ENCODE measurements at places on chromosomes 7 and 10. TPM values are rescaled to one million over a fixed set of nuclear protein-coding genes. Genes with fewer than 3 reads are reported as not detected.
A peak's percentile ranks its signal among the peaks of the same experiment; 100 is the strongest.

DNA sequence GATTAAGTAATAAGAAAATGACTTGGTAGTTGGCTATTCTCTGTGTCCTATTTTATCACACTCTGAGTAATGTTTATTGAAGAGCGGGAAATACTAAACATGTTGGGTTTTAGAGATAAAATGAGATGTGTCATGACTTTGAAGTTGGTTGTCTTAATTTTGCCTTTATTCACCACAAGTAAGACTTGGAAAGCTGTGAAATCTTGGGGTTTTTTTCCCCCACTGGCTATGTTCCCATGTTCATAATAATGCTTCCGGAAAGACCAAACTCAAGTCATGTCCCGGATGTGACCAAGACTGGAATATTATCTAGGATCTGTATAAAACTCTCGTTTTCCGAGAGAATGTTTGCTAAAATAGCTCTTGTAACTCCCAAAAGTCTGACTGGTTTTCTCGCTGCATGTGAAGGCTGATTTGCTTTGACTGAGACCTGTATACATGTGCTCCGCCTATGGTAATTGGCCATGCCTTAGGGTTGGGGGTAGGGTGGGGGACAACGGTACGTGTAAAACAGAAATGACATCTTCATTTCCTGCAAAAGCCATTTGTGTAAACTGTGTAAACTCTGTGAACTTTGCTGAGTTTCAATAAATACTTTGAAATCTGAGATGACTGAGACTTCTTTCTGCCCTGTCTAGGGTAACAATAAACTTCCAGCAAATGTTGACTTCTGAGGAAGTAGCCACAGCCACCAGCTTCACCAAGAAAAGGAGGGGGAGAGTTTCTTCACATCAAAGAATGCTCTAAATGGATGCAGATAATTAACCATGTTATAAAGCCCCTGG lies 169.6 kb downstream of the ZNF365 start:
- DNase-seq: no peak

- DNase-seq: no peak
These were observed 293.8 kb downstream of the PHTF2 start for GRCh38 chr7:78092331-78092730.

The TNS3 gene
- total RNA-seq: 5.9 TPM

- no peak for DNase-seq
These were observed 25.9 kb downstream of the VAX1 start for GRCh38 chr10:117112220-117112619.

The TMEM229A gene
- total RNA-seq: not detected

The PDE6C gene
- total RNA-seq: not detected

The FAM241B gene
- total RNA-seq: 1.0 TPM

The AKR1B15 gene
- total RNA-seq: 0.24 TPM

The BAIAP2L1 gene
- 2.2 TPM for total RNA-seq

The MRLN gene
- 0.47 TPM for total RNA-seq

GRCh38 chr10:7666253-7667023 lies at the start of gene ITIH5:
Gene ITIH5, minus strand, starts transcription at chr10:7666966. Its CDS starts 74 bp downstream, at chr10:7666892.
- DNase-seq: no peak

The RELN gene
- total RNA-seq: 0.28 TPM

GRCh38 chr10:96612055-96612830 lies 25.4 kb upstream of the TM9SF3 start:
- no peak for DNase-seq

GRCh38 chr7:81526971-81527370 lies 242.9 kb downstream of the HGF start:
- no peak for DNase-seq

GRCh38 chr7:7857143-7857583 lies 111.4 kb upstream of the GLCCI1 start:
- no peak for DNase-seq

- DNase-seq: no peak
These were observed 40.5 kb upstream of the PRKAR1B start for GRCh38 chr7:767580-767940.

DNA sequence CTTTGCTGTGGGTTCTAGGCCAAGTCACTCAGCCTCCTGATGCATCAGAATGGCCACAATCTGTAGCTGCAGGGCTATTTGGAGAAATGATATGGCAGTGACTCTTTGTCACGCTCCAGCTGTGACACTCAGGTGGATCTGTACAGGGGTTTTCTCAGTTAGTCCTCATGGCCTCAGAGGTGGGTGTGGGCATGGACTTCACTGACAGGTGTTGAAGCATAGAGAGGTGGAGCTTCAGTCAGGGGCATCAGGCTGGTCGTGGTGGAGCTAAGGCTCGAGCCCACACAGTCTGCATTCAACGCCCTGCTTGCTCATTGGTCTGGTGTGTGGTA lies 21.2 kb downstream of the PALD1 start:
- DNase-seq: no peak

The FZD1 gene
- total RNA-seq: 1.4 TPM

DNA sequence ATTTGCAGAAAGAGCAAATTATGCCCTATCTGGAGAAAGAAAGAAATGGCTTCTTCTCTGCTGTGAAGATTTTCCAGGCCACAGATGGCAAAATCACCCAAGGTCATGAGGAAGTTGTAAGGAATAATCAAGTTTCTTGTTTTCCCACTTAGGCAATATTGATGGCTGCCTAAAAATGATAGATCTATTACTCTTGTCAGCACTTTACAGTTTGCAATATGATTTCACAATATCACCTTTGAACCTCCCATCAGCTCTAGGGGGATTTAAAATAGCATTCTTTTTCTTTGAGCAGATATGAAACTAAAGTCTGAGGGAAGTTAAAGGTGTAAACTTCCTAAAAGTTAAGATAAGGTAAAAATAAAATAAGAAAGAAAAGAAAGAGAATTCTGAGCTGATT lies 6.7 kb downstream of the NPSR1 start:
- no peak for DNase-seq

DNA sequence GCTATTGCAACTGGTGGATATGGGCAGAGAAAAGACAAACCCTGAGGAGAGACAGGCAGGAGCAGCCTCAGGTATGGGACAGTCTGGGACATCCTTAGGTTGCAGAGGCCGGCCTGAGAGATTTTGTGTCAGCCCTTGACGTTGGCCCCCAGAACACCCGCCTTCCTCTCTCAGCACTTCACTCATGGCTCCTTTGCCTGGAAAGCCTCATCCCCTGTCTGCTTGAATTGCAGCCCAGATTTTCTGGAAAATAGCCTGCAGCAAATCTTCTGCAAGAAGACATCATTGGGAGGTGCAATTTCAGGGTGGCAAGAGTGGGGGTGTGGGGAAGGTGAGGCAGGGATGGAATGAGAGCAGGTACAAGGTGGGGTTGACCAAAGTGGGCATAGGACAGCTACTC lies 2.2 kb upstream of the FRMD4A start:
- no peak for DNase-seq

The EBF3 gene
- 1.5 TPM for total RNA-seq

GRCh38 chr7:127650847-127651555 lies 993 bp upstream of the SND1 start:
- peak; percentile 7 for DNase-seq

The H2BK1 gene
- not detected for total RNA-seq

GRCh38 chr10:123139521-123140163 lies 3.9 kb downstream of the HMX3 start:
- DNase-seq: no peak

DNA sequence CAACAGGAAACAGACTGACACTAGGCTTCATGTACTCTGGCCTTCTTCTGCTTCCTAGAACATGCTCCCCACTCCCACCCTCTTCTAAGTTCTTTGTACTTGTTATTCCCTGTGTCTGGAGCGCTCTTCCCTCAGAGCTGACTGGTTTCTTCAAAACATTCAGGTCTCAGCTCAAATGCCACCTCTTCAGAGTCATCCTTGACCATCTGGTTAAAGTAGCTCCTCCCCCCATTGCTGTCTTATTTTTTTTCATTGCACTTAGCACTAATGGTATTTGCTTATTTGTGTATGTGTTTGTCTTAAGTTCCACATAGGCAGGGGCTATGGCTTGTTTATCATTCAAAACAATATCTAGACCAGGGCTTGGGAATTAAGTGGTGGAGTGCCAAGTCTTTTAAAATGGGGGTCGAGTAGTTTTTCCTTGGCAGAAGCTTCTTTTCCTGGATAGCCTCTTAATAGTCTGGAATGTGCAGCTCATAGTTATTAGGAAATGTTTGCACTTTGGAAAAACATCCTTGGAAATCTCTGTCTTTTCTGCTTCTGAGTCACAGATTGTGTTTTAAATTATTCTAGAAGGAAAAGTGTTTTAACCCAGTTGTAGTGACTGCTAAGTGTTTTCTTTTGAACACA lies 60.0 kb downstream of the RALA start:
- DNase-seq: no peak

DNA sequence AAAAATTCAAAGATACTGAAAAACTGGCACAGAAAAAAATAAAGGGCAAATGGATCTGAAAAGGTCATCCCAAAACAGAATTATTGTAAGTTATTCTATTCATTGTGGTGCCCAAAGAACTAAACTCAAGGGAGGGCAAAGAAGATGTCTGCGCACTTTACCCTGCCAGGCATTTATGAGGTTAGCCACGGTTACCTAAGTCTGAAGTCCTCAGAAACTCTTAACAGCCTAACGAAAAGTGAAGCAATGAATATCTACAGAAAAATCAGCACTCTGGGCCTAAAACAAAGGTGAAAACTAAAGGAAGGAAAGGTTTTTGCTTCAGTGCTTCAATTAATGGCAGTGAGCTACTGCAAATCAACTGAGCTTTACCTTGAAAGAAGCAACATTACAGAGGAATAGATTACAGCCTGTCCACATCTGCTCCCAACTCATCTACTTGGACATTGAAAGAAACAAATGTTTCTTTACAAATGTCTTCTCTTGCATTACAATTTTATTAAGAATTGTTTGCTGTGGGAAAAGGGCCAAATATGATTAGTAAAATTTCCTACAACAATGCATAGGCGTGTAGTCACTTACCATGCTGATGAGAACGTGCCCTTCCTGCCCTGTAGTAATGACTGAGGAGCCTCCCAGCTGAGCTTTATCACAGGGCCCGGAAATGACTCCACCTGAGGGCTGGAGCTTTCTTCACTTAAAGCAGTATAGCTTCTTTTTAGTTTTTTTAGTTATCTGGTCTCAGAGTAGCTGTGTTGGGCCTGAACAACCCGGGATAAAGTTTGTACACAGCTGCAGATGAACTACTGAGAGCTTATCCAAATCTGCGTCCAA lies at the start of gene TUBAL3:
Gene TUBAL3, minus strand, starts transcription at position 621 of the 834 bp plus-strand sequence. Its CDS starts 36 bp downstream, at position 585.
- no peak for DNase-seq

DNA sequence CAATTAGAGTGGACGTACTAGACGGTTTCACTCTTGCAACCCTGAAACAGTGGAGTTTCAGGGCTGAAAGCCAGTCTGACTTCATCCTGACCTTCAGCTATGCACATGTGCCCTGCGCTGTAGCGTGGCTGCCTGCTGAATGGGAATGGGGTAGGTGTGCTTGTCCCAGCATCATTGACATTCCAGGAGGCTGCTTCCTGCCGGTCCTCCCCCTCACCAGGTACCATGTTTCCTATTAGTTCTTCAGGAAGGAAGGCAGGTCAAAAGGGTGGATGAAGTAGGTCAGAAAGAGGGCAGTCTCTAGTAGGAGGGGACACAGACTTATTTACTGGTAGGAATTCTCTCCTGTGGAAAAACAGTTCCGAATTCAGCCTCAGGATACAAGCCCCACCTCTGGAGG lies 551.8 kb upstream of the GALNT17 start:
- DNase-seq: no peak

DNA sequence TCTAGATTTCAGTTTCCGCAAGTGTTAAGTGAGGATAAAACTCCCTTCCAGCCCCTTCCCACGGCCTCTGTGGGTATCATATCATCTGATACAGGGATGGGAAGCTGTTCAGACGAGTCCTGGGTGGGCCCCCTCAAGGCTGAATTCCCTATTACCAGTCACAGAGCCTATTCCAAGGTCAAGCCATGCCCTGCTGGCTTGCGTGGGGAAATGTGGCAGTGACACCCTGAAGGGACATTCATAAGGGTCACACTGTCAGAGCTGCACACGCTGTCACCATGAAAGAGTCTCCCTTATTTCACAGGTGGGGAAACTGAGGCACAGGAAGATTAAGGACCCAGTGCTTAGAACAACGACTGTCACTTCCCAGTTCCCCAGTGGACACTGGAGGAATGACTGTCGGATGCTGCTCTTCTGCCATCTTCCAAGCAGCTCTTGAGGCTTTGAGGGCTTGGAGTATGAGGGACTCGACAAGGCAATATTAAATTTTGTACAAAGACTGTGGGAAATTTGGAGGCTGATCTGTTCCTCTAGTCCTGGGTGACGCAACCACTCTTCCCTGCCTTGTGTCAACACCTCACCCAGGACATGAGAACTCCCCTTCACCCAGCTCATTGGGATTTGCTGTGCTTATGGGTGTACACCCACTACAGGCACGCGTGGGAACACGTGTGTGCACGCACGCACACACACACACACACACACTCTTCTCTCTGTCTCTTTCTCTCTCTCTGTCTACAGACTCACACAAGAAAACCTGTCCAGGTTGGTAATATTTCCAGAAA lies 386.0 kb downstream of the RPS24 start:
- DNase-seq: no peak

The FANK1 gene
- total RNA-seq: 2.5 TPM

The C10orf90 gene
- 0.38 TPM for total RNA-seq

The FOXI2 gene
- total RNA-seq: 0.05 TPM

GRCh38 chr10:66349726-66350125 lies 576.1 kb upstream of the LRRTM3 start:
- DNase-seq: no peak
